ENCODE measurements at places on chromosomes 16 and 17. TPM values are rescaled to one million over a fixed set of nuclear protein-coding genes. Genes with fewer than 3 reads are reported as not detected.

Gene SETD1A
- 1.5 TPM for total RNA-seq

Gene NLRP1
- total RNA-seq, result 10.2 TPM

Gene TNFRSF12A
- 560 TPM for total RNA-seq

Gene NBR1
- 53.0 TPM for total RNA-seq

Gene METRN
- 191 TPM for total RNA-seq

Gene SDR42E2
- not detected for total RNA-seq

Gene KRTAP4-4
- not detected for total RNA-seq

Gene TBC1D3I
- total RNA-seq, result not detected

Gene MYH1
- total RNA-seq, result not detected

Gene TBX2
- 0.72 TPM for total RNA-seq

Gene ADAMTS18
- under 0.01 TPM for total RNA-seq

Gene TEKT3
- not detected for total RNA-seq

Gene PLEKHH3
- 33.5 TPM for total RNA-seq

Gene CES3
- 5.3 TPM for total RNA-seq

Gene TMEM114
- total RNA-seq, result not detected

Gene ZG16B
- 0.64 TPM for total RNA-seq

Gene DLX4
- not detected for total RNA-seq

Gene KCNJ12
- total RNA-seq, result 1.4 TPM

Gene AGRP
- total RNA-seq, result not detected

Gene CLEC3A
- not detected for total RNA-seq

Gene CHD9NB
- total RNA-seq, result 0.64 TPM

Gene KRT14
- 2,248 TPM for total RNA-seq

Gene MRC2
- total RNA-seq, result 54.7 TPM

Gene KRT33A
- total RNA-seq, result not detected

Gene ZKSCAN2
- 2.4 TPM for total RNA-seq

Gene HOXB3
- 2.7 TPM for total RNA-seq

Gene ALDH3A2
- total RNA-seq, result 400 TPM

Gene MYLK3
- total RNA-seq, result under 0.01 TPM

Gene ABCC1
- total RNA-seq, result 29.2 TPM

Gene SLC5A10
- under 0.01 TPM for total RNA-seq

Gene MRPL28
- 96.9 TPM for total RNA-seq

Gene RDM1
- total RNA-seq, result 1.4 TPM

Gene KRT33B
- total RNA-seq, result 0.24 TPM

Gene HID1
- total RNA-seq, result 2.4 TPM

Gene TMEM92
- total RNA-seq, result 0.96 TPM

Gene ORAI3
- 24.3 TPM for total RNA-seq

Gene PMM2
- 24.8 TPM for total RNA-seq

Gene TMEM235
- not detected for total RNA-seq

Data from tracheal epithelial cell (primary cell).